ENCODE measurements at places on chromosomes 1 and 21.

DNA sequence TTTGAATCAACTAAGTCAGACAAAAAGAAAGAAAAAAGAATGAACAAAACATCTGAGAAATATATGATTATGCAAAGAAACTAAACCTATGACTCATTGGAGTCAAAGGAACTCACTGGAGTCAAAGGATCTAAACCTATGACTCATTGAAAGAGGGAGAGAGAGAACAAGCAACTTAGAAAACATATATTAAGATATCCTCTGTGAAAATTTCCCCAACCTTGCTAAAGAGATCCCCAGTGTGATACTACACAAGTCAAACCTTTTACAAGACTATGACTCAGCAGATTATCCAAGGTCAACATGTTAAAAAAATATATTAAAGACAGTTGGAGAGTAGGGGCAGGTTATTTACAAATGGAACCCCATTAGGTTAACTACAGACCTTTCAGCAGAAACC is 1538.3 kb downstream of the NCAM2 start:
- peak; percentile 74 for DNase-seq

DNA sequence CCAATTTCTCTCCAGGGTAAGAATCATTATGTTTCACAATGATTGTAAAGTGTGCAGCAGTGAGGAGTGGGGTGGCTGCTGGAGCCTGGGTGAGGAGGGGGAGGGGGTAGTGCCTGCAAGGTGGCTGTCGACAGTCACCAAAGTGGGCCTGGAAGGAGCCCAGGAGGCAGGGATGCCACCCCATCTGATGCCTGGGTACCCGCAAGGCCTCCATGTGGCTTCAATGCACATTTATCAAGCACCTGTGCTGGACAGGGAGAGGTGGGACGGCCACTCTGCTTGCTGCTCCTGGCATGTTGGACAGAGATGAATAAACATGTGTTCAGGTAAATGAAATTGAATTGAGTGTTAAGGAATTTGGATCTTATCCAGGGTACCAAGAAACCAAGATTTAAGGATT is 78.8 kb upstream of the DISP3 start:
- DNase-seq = no peak

- DNase-seq = no peak
These were observed 11.3 kb upstream of the DNMT3L start for GRCh38 chr21:44273046-44273445.

DNA sequence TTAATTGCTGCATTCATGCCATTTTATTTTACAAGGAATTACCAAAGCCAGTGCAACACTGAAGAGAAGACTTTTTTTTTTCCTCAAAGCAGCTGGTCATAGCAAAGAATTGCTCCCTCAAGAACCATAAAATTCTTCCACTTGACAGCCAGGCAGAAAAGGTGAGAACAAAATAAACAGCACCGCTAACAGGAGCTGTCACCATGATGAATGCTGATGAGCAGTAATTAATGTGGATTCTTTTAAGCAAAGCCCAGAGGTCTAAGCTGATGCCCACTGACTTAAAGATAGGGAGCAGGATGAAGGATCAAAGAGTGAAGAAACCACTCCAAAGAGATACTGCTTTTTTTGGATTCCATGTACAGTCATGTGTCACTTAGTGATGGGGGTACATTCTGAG is 428.4 kb downstream of the BRINP3 start:
- no peak for DNase-seq

DNA sequence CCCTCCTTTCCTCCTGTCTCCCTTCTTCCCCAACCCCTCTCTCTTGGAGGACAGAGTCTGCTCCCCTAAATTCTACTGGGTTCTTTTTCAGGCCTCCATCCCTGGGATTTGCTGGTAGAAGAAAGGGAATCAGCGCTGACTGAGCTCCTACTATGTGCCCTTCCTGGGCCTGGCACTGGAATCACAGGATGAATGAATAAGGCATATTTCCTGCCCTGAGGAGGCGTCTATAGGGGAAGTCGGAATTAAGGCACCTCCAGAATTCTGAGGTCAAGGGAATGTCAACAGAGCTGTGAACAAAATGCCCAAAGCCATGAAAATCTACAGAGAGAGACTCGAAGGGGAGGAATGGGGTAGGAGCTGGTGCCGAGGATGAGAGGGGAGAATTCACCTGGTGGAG is 17.4 kb upstream of the BTG2 start:
- no peak for DNase-seq

- no peak for DNase-seq
These were observed 32.5 kb downstream of the ATP5PO start for GRCh38 chr21:33883118-33883517.

- no peak for DNase-seq
These were observed 145.9 kb upstream of the KAZN start for GRCh38 chr1:14452551-14452950.

- DNase-seq = no peak
These were observed 70.5 kb upstream of the SH3GLB1 start for GRCh38 chr1:86633921-86634320.

GRCh38 chr1:53214376-53214940 is 6.0 kb downstream of the CZIB start:
- no peak for DNase-seq

DNA sequence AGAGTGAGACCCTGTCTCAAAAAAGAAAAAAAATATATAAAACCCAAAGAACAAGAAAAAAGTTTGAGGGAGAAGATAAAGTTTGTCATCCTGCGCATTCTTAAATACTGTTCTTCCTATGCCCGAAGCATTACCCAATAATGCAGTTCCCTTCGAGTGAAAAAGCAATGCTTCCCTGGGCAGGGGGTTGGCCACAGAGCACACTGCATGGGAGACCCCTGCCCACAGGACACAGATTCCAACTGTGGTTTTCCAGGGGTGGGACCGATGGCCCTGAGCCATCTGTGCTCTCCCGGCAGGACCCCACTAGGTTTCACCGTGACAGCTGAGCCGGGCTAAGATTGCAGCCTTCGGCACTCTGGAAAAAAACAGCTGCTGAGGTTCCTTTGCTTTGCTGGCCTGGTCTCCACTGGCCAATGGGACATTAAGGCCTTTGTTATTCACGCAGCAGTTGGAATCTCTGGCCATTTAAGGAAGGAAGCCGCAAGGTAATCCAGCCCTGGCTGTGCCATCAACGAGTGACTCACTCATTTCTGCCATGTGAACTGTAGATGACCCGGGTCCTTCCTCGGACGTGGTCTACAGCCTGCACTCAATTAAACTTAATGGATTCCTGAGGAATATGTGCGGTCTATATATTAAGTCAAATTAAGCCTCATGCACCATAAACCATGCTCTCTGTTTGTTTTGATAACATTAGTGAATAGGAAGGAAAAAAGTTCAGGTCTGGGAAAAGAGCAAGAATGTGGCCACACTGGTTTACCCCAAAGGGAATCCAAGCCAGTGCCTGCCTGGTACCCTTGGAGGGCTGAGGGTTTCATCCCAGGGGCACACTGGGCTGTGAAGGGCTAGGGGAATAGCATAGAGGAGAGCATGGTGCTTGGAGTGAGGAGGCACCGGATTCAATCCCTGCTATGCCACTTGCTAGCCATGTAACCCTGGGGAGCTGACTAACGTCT is 163.2 kb downstream of the ZBTB18 start:
- DNase-seq = peak; percentile 49

GRCh38 chr21:45332981-45333582 is 45.4 kb upstream of the POFUT2 start:
- DNase-seq = no peak

- DNase-seq = peak; percentile 58
These were observed 1.5 kb upstream of the S100A14 start for GRCh38 chr1:153617663-153618062.

All from NB4 (cell line).